ENCODE measurements at places on chromosomes 7 and 10. TPM values are rescaled to one million over a fixed set of nuclear protein-coding genes. Genes with fewer than 3 reads are reported as not detected.

The HECW1 gene
- 0.23 TPM for polyA plus RNA-seq

The PROSER2 gene
- polyA plus RNA-seq: 4.7 TPM

The DNTT gene
- 0.11 TPM for polyA plus RNA-seq

The ZNF777 gene
- polyA plus RNA-seq: 8.9 TPM

The POM121L12 gene
- polyA plus RNA-seq: not detected

The TMEM270 gene
- polyA plus RNA-seq: not detected

The ZNF727 gene
- 0.11 TPM for polyA plus RNA-seq

The CDK6 gene
- polyA plus RNA-seq: 51.0 TPM

The CFTR gene
- 0.43 TPM for polyA plus RNA-seq

The TAC1 gene
- 1.1 TPM for polyA plus RNA-seq

The PWWP2B gene
- 13.0 TPM for polyA plus RNA-seq

The NPC1L1 gene
- polyA plus RNA-seq: 0.04 TPM

The DRGX gene
- polyA plus RNA-seq: not detected

The POLR2J2 gene
- polyA plus RNA-seq: 2.7 TPM

All from forelimb muscle (tissue), 1 donor.